ENCODE measurements at places on chromosomes 16 and 17.

GRCh38 chr16:4298761-4299522, 16.9 kb upstream of the GLIS2 start:
- DNase-seq, result no peak

- no peak for DNase-seq
Measured at GRCh38 chr17:65193716-65194293, 56.6 kb downstream of the RGS9 start.

GRCh38 chr16:89164847-89165680, 6.5 kb upstream of the CDH15 start:
- DNase-seq, result no peak

DNA sequence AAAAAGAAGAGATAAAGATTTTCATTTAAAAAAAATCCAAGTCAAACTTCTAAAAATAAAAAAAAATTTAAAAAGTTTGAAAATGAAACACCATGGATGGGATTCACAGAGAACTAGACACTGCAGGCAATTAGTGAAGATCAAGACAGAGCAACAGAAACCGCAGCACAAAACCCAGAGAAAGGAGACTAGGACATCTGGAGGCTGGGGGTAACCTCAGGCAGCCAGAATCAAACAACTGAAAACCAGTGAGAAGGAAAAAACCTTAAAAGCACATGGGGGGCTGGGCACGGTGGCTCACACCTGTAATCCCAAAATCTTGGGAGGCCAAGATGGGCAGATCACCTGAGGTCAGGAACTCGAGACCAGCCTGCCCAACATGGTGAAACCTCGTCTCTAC, 30.6 kb downstream of the LITAFD start:
- no peak for DNase-seq

DNA sequence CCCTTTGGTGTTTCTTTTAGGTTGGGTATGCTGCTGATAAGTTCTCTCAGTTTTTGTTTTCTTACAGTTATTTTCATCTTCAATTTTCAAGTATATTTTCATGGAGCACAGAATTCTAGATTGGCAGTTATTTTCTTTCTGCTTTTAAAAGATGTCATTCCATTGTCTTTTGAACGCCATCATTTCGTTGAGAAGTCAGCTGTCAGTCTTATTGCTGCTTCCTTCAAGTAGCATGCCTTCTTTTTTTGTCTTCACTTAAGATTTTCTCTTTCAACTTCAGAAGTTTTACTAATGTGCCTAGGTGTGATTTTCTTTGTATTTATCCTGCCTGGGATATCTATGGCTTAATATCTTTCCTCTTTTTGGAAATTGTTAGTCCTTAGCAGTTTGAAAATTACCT, 262.2 kb upstream of the PMFBP1 start:
- no peak for DNase-seq

GRCh38 chr17:66711401-66711800, 123.5 kb upstream of the CACNG5 start:
- no peak for DNase-seq

- DNase-seq, result no peak
Measured at GRCh38 chr16:67242138-67242730, 5.0 kb downstream of the FHOD1 start.

DNA sequence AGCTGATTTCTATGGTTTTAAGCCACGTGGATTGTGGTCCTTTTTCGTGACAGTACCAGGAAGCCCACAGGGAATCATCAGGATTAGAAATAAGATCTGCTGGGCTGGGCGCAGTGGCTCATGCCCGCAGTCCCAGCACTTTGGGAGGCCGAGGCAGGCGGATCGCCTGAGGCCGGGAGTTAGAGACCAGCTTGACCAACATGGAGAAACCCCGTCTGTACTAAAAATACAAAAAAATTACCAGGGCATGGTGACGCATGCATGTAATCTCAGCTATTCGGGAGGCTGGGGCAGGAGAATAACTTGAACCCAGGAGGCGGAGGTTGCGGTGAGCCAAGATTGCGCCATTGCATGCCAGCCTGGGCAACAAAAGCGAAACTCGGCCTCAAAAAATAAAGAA, 6.5 kb downstream of the NMRAL1 start:
- DNase-seq, result no peak

- no peak for DNase-seq
Measured at GRCh38 chr16:50463581-50464324, 84.4 kb upstream of the NKD1 start.

DNA sequence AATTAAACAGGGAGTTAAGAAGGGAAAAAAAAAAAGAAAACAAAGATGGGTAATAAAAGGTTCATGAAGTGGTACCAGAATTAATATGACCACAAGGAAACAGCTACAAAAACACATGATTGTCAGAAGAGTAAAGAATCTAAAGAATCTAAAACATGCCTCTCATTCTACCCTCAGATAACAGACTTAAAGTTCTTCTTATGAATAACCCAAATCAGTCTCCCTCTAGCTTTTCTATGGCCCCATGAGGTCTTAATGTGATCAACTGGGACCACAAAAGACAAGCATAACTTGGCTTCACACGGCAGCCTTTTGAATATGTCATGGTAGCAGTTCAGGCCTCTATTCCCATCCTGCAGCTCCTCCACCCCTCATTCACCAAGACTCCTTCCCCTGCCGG, 6.9 kb downstream of the MYH10 start:
- DNase-seq, result no peak

DNA sequence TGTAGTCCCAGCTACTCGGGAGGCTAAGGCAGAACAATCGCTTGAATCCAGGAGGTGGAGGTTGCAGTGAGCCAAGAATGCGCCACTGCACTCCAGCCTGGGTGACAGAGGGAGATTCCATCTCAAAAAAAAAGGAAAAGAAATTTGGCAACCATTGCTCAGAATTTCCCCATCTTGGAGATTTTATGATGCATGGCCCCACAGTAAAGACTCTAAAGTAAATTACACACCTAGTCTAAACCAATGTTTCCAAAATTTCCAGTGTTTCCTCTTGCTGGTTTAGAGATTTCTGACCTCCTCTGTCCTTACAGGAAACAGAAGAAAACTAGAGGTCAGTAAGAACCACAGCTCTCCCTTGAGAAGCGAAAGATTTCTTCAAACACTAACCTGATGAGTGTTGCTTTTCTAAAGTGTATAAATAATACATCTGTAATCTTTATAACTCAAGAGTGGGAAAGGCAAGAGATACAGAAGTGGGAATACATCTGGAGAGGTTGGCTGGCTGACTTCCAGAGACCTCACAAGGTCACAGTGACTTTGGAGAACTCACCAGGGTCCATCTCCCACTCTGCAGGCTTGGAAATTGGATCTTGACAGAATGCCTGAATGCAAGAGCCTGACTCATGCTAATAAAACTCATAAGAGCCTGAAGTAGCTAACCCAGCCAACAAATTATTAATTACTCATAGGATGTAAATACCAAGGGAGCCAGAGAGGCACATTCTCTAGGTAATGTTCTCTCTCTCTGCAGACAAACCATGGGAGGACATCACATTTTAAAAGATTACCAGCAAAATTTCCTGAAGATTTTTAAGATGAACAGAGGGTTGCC, 8.8 kb downstream of the ADAT1 start:
- DNase-seq, result no peak

DNA sequence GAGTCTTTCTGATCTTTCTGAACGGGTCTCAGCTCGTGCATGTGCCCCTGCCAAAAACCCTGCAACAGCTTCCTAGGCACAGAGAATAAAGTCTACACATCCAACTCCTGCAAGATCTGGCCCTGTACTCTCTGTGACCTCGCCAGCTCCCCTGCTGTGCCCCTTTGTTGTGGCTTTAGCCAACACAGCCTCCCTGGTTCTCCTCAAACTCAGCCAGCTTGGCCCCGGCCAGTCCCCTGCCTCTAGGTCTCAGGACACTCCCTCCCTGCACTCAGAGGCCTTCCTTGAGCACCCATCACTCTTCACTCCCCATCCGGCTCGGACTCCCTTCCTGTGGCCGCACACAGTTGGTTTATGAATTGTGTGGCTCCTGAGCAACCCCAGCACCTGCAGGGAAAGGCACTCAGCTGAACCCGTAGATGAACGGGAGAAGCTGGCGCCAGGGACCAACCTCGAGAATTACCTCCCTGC, 1.4 kb downstream of the CEP131 start:
- no peak for DNase-seq

DNA sequence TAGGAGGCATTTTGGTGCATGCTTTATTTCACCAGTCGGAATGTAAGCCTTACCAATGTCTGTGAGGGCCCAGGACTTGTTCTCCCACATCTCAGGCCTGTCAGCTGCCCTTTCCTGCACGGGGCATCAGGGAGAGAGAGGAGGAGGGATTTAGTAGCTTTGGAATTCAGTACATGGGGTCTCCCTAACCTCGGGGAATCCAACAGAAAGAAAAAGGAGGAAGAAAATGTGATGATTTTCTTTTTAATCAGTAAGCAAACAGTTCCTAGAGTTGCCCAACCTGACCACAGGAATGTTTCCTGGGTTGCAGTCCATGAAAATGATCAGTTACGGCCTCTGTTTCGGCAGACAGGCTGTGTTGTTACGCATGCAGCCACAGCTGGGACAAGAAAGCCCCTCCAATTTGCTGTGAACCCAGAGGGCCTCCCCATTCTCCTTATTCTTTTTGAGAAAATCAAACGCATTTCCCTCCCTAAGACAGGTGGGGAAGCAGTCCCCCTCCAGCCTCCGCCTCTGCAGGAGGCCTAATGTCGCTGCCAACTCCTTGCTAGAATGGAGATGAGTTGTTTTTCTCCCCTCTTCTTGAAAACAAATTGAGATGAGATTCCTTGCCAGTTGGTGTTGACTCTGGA, 53.1 kb upstream of the TANGO6 start:
- no peak for DNase-seq

DNA sequence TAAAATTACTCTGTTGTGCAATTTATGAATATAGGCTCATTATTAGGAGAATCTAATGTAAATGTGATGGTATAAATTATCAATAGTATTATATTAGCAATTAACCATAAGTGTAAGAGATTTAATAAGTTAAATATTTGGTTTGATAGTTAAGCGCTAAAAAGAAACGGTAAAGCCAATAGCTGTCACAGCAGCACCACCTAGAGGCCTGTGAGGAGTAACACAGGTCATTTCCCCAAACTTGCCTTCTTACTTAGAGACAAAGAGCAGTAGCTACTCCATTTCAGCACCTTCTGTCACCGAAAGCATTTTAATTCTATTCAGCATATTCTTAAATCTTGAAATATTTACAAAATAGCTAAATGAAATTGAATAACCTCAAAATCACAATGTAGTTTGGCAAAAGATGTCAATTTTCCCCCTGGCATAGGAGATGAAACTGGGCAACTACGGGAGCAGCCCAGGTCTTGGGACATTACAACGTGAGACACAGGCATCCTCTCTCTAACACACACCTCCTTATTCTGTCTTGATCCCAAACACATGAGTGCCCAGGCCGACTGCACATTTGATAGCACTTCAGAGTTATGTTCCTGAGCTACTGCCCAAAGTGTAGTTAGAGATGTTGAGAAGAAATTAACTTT, 14.3 kb upstream of the DYNLRB2 start:
- peak; percentile 51 for DNase-seq

DNA sequence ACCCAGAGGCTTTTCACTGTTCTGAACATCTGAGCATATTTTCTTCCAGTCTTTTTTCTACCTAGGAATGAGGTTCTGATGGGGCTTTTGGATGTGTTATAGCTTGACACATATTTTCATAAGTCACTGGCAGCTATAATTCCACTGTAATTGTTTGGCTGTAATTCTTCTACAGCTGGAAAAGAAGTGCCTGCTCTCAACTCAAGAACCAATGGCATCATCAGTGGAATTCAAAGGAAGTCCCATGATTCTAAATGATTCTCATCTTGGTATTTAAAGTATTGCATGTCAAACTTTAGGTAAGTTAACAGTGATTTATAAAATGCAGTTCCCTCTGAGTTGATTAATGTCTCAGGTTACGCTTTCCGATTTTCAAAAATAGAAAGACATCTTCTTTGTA, 16.8 kb downstream of the WIPI1 start:
- DNase-seq, result no peak

- no peak for DNase-seq
Measured at GRCh38 chr17:77128896-77129567, 11.7 kb upstream of the SEC14L1 start.

- DNase-seq, result no peak
Measured at GRCh38 chr17:50146927-50147665, 3.4 kb downstream of the PPP1R9B start.

GRCh38 chr16:58684354-58685083, at the start of gene SLC38A7:
Gene SLC38A7 (minus strand): TSS chr16:58684770. CDS start chr16:58680126, 4,644 bp downstream.
- peak; percentile 70 for DNase-seq

GRCh38 chr17:39352986-39353385, 48.4 kb downstream of the FBXL20 start:
- no peak for DNase-seq

DNA sequence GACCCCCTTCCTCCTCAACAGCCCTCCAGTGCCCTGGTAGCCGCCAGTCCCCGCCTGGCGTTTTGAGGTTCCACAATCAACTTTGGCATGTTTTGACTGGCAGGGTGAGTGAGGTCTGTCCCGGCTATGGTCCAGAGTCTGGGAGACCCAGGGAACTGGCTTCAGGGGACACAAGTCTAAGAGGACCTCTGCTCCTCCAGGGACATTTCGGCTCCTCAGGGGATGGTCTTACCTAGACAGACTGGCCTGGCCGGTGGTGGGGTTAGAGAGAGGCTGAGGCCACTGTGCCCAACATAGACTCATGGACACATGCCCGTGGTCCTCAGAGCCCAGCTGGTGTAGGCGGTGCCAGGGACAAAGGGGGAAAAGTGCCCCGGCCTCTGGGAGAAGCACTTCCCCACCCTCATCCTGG, 2.2 kb downstream of the TMC8 start:
- DNase-seq, result no peak

DNA sequence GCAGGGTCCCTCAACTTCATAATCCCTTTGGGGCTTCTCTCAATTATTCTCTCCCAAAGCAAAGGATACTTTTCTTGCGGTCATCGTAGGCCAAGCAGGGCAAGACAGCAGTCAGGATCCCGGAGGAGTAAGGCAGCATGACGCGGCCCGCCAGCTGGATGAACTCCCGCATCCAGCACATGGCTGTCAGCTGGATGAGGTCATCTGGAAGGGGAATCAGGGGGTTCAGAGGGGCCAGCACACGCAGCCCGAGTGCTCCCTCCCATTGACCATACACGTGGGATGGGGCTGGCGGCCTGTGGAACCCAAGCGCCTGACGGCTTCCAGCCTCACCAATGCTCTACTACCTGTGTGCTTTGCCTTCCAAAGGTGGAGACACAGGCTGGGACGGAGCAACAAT, 19.2 kb downstream of the VAC14 start:
- DNase-seq, result no peak

- DNase-seq, result no peak
Measured at GRCh38 chr16:68936736-68937631, 93.7 kb downstream of the TANGO6 start.

DNA sequence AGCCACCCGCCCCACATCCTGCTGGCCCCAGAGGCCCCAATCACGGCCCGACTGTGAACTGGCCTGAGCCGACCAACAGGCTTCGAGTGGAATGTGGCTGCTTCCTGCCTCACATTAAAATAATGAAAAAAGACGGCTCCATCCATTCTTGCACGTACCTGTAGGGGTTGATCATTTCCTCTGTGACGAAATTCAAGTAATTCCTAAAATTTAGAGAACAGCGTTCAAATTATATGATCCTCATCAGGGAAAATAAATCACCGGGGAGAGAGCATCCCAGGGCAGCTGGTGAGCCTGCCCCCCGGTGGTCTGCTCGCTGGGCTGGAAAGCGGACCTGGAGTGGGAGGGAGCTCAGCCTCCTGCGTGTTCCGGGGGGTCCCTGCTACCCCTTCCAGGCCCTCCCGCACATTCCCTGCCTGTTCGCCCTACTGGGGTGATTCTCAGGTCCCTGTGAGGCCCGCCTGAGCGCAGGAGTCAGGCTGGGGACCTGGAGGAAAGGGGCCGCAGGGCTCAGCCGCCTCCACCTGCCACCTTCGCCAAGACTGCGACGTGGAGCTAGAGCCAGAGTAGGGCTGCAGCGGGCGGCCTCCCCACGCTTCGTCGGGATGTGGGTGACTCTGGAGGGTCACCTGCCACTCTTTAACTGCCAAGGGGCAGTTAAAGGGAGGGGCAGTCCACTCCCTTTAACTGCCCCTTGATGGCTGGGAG, 28.9 kb downstream of the SLC7A5 start:
- DNase-seq, result no peak

Data from activated CD4-positive, alpha-beta T cell treated with anti-CD3 and anti-CD28 coated beads, Interleukin-2, amount 50 U/mL, for 1 hour (primary cell).